RPMI7951 (cell line): ENCODE measurements at places on chromosomes 5 and 9.

- no peak for DNase-seq
Observed at GRCh38 chr5:157671592-157672330, 428 bp downstream of the C5orf52 start.

GRCh38 chr9:98118640-98119601, at the start of gene TRIM14:
TRIM14 (minus strand) TSS chr9:98119222; CDS start chr9:98119188, 34 bp downstream.
- peak; percentile 85 for DNase-seq

DNA sequence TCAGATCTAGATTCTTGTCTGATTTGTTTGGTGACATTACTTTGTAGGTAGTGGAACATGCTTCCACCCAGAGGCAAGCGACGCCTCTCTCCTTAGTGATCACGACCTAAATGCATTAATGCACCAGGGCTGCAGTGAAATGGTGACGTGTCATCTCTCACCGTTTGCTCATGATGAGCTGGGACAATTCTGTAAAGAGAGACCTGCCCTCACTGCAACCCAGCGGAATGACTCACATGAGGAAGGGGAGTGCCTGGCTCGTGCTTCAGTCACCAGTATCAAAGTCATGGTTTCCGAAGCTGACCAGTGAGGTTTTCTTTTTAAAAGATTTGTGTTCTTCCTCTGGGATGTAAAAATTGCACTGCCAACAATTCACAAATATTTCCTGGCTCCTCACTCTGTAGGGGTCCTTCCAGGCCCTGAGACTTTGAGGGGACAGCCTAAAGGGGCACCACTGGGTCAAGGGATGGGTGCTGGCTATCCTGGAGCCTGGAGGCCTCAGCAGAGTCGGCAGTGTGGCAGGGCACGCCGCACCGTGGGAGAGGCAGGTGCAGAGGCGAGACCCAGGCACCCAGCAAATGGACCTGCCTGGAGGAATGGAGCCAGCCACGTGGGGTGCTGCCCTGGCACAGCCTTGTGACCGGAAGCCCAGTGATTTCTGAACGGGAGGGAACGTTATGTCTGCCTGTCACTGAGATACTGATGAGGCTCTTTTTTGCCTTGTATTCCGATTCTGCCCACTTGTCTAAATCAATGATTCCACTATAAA, 17.3 kb downstream of the QSOX2 start:
- peak; percentile 32 for DNase-seq

DNA sequence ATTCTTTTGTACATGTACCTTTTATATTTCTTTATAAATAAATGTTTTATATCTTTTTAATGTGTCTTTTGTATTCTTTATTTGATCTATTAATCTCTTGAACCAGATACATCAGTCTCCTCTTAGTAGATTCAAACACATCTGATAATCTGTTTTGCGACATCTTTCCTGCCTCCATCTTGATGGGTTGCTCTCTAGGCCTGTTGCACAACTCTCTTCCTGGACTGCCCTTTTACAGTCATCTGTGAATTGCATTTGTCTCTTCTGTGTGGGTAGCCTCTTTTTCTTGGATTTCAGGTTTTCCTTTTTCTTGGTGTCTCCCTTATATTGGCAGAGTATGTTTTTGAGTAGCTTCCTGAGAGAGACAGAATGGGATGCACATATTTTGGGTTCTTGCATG, 6.2 kb downstream of the ZFYVE16 start:
- DNase-seq: no peak

GRCh38 chr5:126269511-126269910, 153.7 kb upstream of the GRAMD2B start:
- no peak for DNase-seq

DNA sequence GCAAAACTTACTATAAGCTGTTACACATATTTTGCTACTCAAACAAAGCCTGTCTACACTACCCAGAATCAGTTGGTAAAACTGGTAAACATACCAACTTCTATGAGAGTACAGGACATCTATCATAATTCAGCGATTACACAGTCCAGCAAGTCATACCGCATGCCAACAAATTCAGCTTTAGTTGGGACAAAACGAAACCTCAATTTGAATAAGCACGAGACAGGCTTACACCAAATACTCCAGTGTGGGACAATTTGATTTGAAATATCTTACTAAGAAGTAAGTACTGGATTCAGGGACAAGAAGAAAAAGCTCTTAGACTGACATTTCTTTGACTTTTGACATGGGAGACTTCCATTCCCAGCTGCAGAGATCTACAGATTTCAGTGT, 2.0 kb downstream of the NRG2 start:
- peak; percentile 26 for DNase-seq
